HFFc6 (cell line): ENCODE measurements at places on chromosomes 11 and 22. TPM values are rescaled to one million over a fixed set of nuclear protein-coding genes. Genes with fewer than 3 reads are reported as not detected.

Gene AMBRA1
- total RNA-seq, result 19.6 to 24.5 TPM (median 23.7 TPM) in 3 replicates

Gene UCP3
- total RNA-seq, result 0.17 and 0.26 TPM in 2 replicates

DNA sequence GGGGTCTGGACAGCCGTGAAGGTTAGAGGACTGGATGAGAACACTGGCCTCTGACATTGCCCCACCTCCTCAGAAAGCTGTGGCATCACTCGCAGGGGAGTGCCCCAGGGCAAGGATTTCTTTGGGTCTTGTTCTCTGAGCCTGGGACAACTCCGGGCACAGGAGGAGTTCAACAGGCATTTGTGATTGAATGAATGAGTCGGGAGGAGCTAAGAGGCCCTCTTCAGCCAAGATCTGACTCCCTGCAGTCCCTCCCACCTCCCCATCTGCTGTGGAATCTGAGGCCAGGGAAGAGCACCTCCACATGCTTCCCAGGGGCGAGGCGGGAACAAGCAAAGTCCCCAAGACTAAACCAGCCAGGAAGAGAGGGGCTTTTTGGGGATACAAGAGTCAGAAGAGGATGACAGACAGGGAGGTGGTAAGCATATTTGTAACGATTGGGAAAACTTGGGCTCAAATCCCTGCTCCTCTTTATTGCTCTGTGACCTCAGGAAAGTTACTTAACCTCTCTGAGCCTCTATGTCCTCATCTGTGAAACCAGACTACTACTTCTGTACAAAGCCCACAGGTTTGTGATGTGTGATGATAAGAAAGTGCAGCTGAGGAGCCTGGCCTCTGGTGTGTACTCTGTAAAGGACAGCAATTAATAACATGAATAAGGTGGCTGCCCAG lies 6.4 kb downstream of the TP53I11 start:
- peaks cover 34% of the 10 kb centered on the region for H3K27me3 ChIP-seq
- no peaks in the 10 kb centered on the region for H3K4me1 ChIP-seq
- DNase-seq, result no peak
- no peaks in the 10 kb centered on the region for H3K36me3 ChIP-seq
- no peak overlapping the region for H3K4me3 ChIP-seq

GRCh38 chr11:105588001-105588400 lies 21.9 kb upstream of the GRIA4 start:
- no peaks in the 10 kb centered on the region for H3K36me3 ChIP-seq
- peak; percentile 37 for DNase-seq
- no peak overlapping the region for H3K27ac ChIP-seq
- H3K27me3 ChIP-seq, result no peaks in the 10 kb centered on the region

GRCh38 chr22:30717331-30717921 lies 22.8 kb downstream of the OSBP2 start:
- peak; percentile 78 for DNase-seq
- peaks cover 26% of the 10 kb centered on the region for H3K4me1 ChIP-seq
- H3K4me3 ChIP-seq, result peak overlapping the region; percentile 40; the same call in 1 of the 2 replicates
- H3K27ac ChIP-seq, result peak overlapping the region; percentile 81
- H3K36me3 ChIP-seq, result no peaks in the 10 kb centered on the region

- no peaks in the 10 kb centered on the region for H3K27me3 ChIP-seq
- peaks cover 33% of the 10 kb centered on the region for H3K4me1 ChIP-seq
- H3K4me3 ChIP-seq, result no peak overlapping the region
- DNase-seq, result peak; percentile 60
These were observed 108.2 kb downstream of the SLC36A4 start for GRCh38 chr11:93089474-93090102.

DNA sequence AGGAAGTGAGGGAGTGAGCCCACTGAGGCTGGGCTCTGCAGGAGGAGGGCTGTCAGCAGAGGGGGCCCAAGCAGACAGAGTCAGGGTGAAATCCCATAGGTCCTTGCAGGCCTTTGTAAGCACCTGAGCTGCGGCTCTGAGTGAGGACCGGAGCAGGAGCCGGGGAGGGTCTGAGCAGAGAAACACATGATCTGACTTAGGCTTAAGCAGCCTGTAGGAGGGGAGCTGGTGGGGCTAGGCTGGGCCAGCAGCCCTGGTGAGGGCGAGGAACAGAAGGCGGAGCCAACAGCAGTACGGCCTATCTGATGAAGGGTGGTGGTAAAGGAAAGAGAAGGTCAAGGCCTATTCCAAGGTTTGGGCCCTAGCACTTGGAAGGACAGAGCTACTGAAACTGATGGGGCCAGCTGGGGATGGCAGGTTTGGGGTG lies 26.9 kb upstream of the CBX7 start:
- H3K27me3 ChIP-seq, result no peaks in the 10 kb centered on the region; the same call in 1 of the 2 replicates
- no peak for DNase-seq
- no peaks in the 10 kb centered on the region; the same call in 1 of the 2 replicates for H3K36me3 ChIP-seq
- no peak overlapping the region for H3K4me3 ChIP-seq

GRCh38 chr11:93192163-93192562 lies 5.6 kb downstream of the SLC36A4 start:
- H3K27ac ChIP-seq, result no peak overlapping the region
- peaks cover 11% of the 10 kb centered on the region for H3K36me3 ChIP-seq
- peaks cover 11% of the 10 kb centered on the region; the same call in 1 of the 2 replicates for H3K4me1 ChIP-seq

- H3K27ac ChIP-seq, result no peak overlapping the region
- no peaks in the 10 kb centered on the region for H3K4me1 ChIP-seq
- H3K36me3 ChIP-seq, result peaks cover 3% of the 10 kb centered on the region; the same call in 1 of the 2 replicates
- H3K27me3 ChIP-seq, result no peaks in the 10 kb centered on the region
- no peak overlapping the region for H3K4me3 ChIP-seq
These were observed 1879.0 kb upstream of the RAG2 start for GRCh38 chr11:38476808-38477575.
